ENCODE measurements at places on chromosomes 11 and 22. TPM values are rescaled to one million over a fixed set of nuclear protein-coding genes. Genes with fewer than 3 reads are reported as not detected.

The RBM4 gene
- 162 TPM for total RNA-seq

The C1QTNF5 gene
- not detected for total RNA-seq

The PLAAT4 gene
- total RNA-seq = 42.5 TPM

The UPK2 gene
- total RNA-seq = 1.1 TPM

The SMIM35 gene
- total RNA-seq = not detected

The DSCAML1 gene
- 0.08 TPM for total RNA-seq

The EMID1 gene
- total RNA-seq = 0.71 TPM

The TSKU gene
- total RNA-seq = not detected

The FAM111B gene
- total RNA-seq = 33.0 TPM

The SLC15A3 gene
- total RNA-seq = 5.0 TPM

The FBXO7 gene
- 79.5 TPM for total RNA-seq

The RIMBP3C gene
- total RNA-seq = 1.4 TPM

The DRD4 gene
- total RNA-seq = 1.3 TPM

The HTR3A gene
- not detected for total RNA-seq

The OR10AG1 gene
- not detected for total RNA-seq

The OR8D1 gene
- total RNA-seq = not detected

The FOLH1 gene
- not detected for total RNA-seq

The LMO2 gene
- not detected for total RNA-seq

The TNNT3 gene
- 0.33 TPM for total RNA-seq

The NNMT gene
- not detected for total RNA-seq

The GRIK4 gene
- total RNA-seq = 1.4 TPM

The CYB5R2 gene
- total RNA-seq = 0.73 TPM

The ROM1 gene
- total RNA-seq = 4.5 TPM

The GRK2 gene
- total RNA-seq = 394 TPM

The RPLP2 gene
- total RNA-seq = 2,718 TPM

The RNF214 gene
- total RNA-seq = 21.6 TPM

The NPAS4 gene
- total RNA-seq = not detected

The SLC37A4 gene
- 20.3 TPM for total RNA-seq

The OR10A4 gene
- total RNA-seq = not detected

The MPST gene
- total RNA-seq = 27.6 TPM

The NF2 gene
- 58.2 TPM for total RNA-seq

The PRSS23 gene
- 0.95 TPM for total RNA-seq

The SCT gene
- not detected for total RNA-seq

The DRICH1 gene
- total RNA-seq = 2.0 TPM

The IGLL1 gene
- total RNA-seq = not detected

The FADS2 gene
- total RNA-seq = 69.1 TPM

The TCN2 gene
- total RNA-seq = 0.19 TPM

The GAB2 gene
- 1.9 TPM for total RNA-seq

The DDI1 gene
- total RNA-seq = not detected

The CRYBB3 gene
- 0.78 TPM for total RNA-seq

The VSIG2 gene
- total RNA-seq = not detected

The PYGM gene
- total RNA-seq = 4.7 TPM

The APOBEC3F gene
- total RNA-seq = 21.7 TPM

The GLB1L2 gene
- 1.7 TPM for total RNA-seq

The CEP57 gene
- total RNA-seq = 52.0 TPM

The GLYATL2 gene
- total RNA-seq = not detected

The FOSL1 gene
- 7.9 TPM for total RNA-seq

The SLC6A5 gene
- not detected for total RNA-seq

The OR10D3 gene
- total RNA-seq = not detected

The PNPLA5 gene
- total RNA-seq = not detected

The OR8G5 gene
- total RNA-seq = not detected

The MRGPRX3 gene
- total RNA-seq = not detected

Data from natural killer cell treated with Interleukin-12 subunit alpha and Interleukin-12 subunit beta and Interleukin-15 and Interleukin-18, amount 100 ng/mL, for 72 hours (primary cell).